Dermis microvascular lymphatic vessel endothelial cell (primary cell): ENCODE measurements at places on chromosomes 6 and 20. TPM values are rescaled to one million over a fixed set of nuclear protein-coding genes. Genes with fewer than 3 reads are reported as not detected.

TCF21 gene
- total RNA-seq: under 0.01 TPM in 1 of 2 replicates, not detected in the other

EYS gene
- 0.13 TPM in 1 of 2 replicates, not detected in the other for total RNA-seq

ANGPT4 gene
- not detected in 2 replicates for total RNA-seq

EPB41L1 gene
- total RNA-seq: 7.3 and 22.4 TPM in 2 replicates

PKIB gene
- 0.13 TPM in 2 replicates for total RNA-seq

HCK gene
- total RNA-seq: not detected in 2 replicates

GRCh38 chr20:63349516-63349895, 11.6 kb downstream of the CHRNA4 start:
- no peak for DNase-seq

GRCh38 chr20:57220337-57221145, 45.9 kb downstream of the BMP7 start:
- DNase-seq: no peak

GRCh38 chr20:40769677-40770285, 80.7 kb upstream of the MAFB start:
- DNase-seq: no peak

DNA sequence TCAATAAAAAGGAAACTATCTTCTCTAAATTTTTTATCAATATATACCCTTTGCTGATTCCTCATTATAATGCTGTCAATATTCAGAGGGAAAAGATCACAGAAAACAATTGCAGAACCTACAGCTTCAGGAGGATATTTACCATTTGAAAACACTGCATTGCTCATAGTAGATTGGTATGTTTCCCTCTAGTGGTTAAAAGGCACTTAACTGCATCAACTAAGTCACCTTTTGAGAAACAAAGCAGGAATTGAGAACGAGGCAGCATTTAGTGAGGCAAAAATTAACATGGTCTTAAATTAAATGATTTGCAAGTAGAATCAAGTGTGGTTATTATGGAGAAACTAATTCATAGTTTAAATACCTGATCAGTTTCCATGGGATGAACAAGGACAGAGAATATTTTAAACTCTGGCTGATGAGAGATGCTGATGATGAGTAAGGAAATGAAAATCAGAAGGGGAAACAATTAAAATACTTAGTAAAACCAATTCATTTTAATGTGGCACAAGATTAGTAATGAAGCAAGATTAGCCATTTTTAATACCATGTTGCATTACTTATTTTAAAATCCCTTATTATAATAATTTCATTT, 642.1 kb downstream of the EPHA7 start:
- DNase-seq: peak; percentile 41

GRCh38 chr20:57108742-57109570, 157.5 kb downstream of the BMP7 start:
- DNase-seq: no peak

- no peak for DNase-seq
Observed at GRCh38 chr6:104699593-104700329, 160.0 kb downstream of the HACE1 start.

DNA sequence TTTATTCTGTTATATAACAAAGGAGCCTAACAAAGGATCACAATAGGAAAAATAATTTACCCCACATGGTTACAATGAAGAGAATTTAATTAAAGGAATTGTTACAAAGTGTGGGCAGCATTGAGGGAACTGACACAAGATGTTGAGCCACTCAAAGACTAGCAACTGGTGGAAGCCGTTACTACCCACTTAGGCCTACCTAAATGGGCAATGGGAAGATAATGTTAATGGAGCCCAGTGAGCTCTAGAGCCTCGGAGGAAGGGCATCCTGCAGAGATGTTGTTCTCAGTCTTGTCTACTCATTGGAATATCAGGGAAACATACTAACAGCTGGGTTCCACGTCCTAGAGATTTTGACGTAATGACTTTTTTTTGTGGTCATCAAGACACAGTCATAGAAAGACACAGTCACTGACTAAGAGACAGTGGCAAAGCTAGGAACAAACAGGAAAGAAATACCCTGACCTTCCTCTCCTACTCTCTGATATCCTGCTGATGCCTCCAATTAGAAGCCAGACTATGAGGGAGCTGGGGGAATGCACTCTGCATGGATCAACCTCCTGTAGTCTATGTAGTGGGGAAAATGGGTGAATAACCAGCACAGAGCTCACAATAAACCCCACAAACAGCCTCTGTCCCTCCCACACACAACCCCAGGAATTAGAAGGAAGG, 523.8 kb upstream of the FLRT3 start:
- no peak for DNase-seq

DNA sequence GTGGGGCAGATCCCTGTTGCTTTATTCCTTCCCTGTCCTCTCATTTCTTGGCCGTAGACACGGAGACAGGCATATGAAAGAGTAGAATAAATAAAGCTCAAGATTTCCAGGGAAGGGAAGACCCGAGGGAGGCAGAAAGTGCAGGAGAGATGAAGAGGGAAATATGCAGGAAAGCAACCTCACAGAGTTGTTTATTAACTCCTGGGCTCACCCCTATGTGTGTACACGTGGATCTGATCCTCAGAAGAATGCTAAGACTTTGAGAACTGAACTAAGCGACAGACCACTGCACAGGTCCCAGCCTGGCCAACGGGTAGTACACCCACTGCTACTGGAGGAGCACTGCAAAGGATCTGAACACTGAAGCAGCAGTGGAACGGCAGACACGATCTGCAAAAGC, 156.2 kb downstream of the KIF16B start:
- DNase-seq: no peak

GRCh38 chr6:129644567-129645015, 65.4 kb downstream of the ARHGAP18 start:
- peak; percentile 82 for DNase-seq

DNA sequence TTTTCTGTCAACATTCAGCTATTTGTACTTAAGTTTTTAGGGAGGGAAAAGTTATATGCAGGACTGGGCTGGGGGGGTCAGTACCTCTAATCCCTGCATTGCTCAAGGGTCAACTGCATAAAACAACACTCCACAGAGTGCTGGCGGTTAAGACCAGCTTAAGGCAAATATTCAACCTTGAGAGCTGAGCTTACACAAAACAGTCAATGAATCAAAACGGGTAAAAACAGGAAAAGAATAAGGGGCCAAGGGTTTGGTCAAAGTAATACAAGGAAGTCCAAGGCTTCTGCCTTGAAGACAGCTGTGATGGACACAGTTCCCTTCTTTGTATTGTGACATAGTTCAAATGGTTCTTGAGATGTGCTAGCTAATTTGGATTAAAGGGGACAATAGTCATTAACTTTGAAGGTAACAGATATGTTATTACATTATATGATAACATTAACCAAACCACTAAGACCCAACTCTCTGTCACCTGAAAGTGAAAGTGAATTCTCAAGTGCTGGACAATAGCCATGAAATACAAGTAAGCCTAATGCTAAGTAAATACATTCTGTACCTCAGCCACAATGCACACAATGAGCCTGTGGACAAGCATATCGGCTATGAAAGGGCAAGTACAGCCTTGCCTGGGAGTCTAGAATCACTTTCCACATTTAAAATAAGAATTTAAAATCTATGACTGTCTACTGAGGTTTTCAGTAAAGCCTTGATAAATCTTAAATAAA, 106.8 kb downstream of the PDE10A start:
- peak; percentile 26 for DNase-seq

GRCh38 chr6:152981219-152981618, 1.6 kb downstream of the FBXO5 start:
- DNase-seq: no peak

DNA sequence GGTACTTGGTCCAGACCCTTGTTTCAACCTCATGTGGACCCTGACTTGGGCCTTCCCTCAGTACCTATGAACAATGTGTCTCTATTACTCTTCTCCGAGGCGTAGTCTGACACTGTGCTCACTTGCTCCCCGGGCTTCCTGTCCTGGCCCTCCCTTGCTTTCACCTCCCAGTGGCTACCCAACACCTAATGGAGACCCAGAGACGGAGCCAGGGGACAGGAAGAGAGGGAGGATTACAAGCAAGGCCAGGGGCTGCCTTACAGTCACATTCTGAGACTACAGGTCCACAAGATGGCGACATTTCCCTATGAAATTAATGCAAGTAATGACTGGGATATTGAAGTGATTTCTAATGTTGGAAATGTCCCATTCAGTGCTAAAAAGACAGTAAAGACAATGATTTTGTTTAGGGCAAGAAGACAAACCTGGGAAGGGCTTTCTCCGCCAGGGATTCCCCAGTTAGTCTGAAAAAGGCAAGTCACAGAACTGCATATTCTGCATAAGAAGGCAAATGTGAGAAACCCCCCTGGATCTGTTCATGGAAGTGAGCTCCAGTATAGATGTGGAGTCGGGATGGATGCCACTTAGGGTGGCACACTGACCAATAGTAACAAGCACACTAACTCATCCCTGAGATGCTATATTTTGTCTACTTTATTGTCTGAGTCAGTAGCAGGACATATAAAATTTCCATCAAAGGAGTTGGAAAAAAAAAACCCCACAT, 44.0 kb upstream of the ZBTB24 start:
- peak; percentile 71 for DNase-seq

DNA sequence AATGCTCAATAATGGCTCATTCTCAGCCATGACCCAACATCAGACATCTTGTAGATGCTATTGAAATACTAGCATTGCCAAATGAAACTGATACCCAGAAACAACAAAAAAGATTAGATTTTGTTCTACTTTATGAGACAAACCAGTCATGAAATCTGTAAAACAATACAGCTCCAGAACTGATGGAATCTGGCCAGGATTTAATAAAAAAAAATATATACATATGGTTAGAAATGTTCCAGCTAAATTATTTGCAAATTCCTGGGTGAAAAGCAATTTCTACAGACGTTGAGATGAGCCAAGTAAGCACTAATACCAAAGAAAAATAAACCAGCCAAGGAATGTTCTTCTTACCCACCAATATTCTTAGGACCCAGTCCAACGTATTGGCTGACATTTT, 201.3 kb downstream of the EPHA7 start:
- no peak for DNase-seq

DNA sequence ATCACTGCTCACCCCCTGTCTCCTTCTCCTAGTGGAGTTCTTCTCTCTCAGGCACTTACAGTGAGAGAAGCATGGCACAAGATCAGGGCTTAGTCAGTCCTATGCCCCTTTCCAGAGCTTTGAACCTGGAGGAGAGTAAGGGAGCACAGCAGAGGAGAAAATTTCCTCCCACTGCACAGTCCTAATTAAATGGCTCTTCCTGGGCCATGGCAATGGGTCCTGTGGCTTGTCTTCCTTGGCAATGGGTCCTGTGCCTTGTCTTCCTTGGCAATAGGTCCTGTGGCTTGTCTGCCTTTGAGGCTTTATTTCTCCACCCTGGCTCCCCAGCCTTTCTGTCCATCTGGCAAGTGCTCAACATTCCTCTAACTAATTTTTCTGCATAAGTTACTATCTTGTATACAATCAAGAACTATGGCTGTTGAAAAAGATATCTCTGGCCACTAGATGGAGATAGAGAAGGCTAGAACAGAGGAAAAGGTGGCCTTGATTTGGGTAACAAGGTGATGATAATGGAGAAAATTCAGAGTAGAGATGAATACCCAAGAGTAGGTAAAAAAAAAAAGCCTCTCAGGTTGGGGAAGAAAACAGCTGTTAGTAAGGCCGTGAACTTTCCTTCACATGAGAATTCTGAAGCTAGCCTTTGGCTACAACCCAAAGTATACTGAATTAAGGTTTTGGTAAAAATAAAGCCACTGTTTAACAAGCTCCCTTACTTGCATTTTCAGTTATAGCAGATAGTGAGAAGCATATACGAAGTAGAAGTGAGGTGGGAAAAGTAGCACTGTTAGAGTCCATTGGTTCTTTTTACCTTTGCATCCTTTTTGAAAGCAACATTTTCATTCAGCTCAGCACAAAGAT, 504.9 kb downstream of the DOK5 start:
- DNase-seq: no peak

DNA sequence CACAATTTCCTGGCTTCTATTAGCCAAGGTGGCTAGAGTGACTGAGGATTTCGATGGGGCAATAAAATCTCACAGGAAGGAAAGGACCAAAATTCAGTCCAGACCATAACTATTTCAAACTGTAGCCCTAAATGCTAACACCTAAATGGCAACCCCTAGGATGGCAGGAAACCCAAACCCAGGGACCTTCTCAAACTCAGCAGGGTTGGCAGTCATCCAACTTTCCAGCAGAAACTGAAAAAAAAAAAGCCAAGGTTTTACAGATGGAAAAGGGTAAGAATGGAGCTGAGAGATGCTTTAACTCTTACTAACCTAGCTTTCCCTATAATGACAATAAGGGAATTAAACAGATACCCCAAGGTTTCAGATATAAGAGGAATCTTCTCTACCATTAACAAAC, 10.5 kb downstream of the IBTK start:
- peak; percentile 24 for DNase-seq

DNA sequence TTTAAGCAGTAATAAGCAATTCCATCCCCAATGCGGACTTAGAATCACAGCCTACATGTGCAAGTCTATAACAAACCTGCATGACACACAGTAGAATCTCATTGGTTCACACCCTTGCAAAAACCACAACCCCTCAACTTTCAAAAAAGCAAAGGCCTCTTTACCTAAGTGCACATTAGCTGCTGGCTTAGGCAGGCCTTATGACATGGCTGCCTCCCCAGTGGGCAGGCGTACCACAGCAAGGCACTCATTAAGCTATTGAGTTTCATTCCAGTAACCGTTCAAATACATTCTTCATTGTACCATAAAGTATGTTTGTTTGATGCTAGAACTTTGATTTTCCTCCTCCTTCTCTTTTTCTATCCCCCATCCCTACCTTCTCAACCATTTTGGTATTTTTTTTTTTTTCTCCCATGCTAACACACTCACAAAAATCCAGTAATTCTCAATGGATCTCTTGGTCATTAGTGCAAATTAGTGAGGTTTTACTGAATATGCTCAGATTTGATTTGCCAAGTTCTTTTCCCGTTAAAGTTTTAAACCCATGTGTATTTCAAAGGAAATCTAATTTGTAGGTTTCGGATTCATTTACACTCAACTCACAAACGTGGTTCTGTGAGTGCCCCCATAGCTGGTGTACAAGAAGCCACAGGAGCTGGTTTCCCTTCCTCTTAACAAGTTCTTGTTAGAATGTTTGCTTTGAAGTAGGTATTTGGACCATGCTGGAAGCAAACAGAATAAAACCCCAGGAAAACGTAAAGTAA, 460.4 kb upstream of the RUNX2 start:
- no peak for DNase-seq

DNA sequence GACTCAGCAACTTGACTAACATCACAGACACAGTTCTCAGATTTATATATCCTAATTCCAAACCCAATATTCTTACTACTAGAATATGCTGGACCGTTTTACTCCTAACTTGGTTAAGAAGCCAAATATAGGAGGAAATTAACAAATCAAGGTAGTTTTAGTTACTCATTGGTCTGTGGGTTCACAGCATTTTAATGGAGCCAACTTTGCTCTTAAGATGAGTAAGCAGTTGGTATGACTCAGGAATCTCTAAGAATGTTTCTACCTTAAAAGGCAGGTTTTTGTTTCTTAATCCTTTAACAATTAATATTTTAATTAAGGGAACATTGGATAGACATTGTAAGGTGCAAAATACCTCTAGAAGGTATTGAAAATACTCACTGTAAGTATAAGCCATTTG, 31.6 kb downstream of the OPRM1 start:
- DNase-seq: no peak

GRCh38 chr6:134245706-134246105, 72.2 kb downstream of the SGK1 start:
- DNase-seq: no peak
